ENCODE measurements at places on chromosomes 7 and 10.

DNA sequence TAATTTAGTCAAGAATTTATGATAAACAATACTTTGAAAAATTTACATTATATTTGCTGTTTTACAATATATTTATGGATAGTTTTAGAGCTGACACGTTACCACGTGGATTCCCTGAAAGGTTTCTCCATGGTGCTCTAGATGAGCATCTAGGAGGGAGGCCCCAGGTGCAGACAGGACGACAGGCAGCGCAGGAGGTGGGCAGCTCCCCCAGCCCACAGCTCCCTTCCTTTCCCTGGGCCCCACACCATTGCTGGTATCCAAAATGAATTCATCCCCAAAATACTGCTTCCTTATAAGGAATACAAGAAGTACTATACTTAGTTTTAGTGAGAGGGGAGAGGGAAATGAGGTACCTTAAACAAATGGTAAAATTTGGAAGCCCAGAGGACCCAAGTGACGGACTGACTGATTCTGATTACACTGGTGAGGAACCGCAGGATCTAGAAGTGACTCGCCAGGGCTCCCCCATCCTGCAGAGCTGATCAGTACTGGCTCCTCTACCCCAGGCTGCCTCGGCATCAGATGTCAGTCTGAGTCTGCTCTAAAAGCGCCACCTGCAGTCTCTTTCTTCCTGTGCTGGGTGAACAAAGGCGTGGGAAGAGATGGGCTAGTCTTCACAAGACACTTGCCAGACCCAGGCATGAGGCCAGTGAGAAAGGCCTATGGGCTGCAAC lies 89.2 kb downstream of the DLG5 start:
- peaks cover 10% of the 10 kb centered on the region for H3K4me1 ChIP-seq
- H3K27ac ChIP-seq, result peak overlapping the region; percentile 73
- H3K27me3 ChIP-seq, result no peaks in the 10 kb centered on the region
- peaks cover 100% of the 10 kb centered on the region for H3K36me3 ChIP-seq
- H3K4me3 ChIP-seq, result no peak overlapping the region
- DNase-seq, result peak; percentile 39

DNA sequence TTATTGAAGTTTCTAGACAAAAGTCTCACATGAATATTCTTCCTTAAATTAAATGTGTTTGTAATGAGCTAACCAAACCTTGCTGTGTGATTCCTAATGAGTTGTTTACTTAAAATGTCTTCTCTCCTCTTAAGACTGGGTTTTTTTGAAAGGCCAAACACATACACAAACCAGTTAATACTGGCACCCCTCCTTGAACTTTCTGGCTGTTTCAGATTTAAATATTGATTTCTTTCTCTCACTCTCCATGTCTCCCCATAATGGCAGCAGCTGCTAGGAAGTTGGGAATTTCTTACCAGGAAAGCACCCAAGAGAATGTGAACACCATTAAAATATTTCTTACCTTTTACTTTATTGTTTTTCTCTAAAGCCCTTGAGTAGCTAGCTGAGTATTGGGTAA lies 11.4 kb upstream of the PTN start:
- H3K27me3 ChIP-seq, result peaks cover 33% of the 10 kb centered on the region
- H3K36me3 ChIP-seq, result no peaks in the 10 kb centered on the region
- no peak for DNase-seq
- no peaks in the 10 kb centered on the region for H3K4me1 ChIP-seq

DNA sequence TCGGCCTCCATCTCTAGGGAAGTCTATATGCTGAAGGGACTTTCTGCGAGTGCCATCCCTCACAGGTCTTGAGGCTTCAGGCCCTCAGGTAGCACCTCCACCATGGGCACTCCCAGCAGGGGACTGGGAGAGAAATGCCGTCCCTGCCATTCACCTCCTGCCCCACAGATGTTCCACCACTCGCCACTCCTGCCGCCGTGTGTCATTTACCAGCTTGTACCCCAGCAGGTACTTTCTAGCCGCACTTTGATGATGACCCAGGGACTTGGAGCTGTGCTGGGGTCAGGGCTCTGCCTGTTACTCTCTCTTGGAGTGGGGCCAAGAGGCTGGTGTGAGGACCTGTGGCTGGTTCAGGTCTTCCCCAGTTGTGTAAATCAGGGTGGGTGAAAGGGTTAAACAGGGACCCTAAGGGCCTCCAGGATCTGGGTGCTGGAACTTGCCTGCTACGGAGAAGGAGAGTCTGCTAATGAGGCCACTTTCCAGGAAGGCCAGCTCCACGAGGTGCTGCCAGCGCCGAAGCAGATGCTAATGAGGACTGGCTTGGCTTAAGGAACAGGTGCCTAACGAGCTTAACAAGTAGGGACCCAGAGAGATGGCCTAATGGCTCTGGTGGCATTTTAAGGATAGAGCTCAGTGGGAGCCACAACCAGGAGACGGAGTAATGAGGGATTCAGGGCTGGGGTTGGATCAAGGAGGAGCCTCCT lies 32.4 kb downstream of the CRHR2 start:
- H3K27ac ChIP-seq, result no peak overlapping the region
- H3K27me3 ChIP-seq, result no peaks in the 10 kb centered on the region
- H3K4me1 ChIP-seq, result no peaks in the 10 kb centered on the region
- DNase-seq, result no peak

DNA sequence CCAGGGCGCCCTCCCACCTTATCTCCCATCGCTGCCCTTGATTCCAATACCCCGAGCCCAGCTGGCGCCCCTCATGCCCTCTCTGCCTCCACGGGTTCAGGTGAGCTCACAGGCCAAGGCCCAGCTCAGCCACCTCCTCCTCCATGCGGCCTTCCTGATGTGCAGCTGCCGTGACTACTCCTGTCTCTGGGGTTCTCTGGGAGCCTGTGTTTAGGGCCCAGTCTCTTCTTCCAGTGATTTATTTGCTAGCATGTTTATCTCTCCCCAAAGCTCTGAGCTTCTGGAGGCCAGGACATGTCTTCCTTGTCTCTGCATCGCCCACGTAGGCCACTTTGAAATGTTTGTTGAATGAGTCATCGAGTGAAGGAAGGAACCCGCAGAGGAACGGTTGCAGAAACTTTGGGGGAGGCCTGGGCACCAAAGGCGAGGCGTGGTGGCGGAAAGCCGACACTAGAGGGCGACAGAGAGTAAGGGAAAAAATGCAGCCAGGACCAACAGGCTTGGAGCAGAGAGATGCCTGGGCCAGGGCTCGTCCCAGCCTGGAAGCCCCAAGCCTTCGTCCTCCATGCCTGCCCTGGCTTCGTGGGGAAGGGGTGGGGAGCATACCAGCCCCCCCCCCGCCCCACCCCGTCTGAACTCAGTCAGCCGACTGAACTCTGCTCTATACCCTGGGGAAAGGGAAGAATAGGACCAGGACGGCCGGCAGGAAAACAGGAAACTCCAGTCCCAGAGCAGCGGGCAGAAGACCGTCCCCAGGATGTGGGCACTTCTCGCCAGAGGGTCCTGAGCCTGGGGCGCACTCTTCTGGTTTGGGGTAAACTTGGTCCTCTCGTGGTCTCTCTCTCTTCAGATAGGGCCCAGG lies 10.9 kb upstream of the HSPB1 start:
- peak overlapping the region; percentile 84 for H3K27ac ChIP-seq
- peak overlapping the region; percentile 29 for H3K4me3 ChIP-seq
- peaks cover 41% of the 10 kb centered on the region for H3K4me1 ChIP-seq
- no peaks in the 10 kb centered on the region for H3K27me3 ChIP-seq
- peak; percentile 99 for DNase-seq

DNA sequence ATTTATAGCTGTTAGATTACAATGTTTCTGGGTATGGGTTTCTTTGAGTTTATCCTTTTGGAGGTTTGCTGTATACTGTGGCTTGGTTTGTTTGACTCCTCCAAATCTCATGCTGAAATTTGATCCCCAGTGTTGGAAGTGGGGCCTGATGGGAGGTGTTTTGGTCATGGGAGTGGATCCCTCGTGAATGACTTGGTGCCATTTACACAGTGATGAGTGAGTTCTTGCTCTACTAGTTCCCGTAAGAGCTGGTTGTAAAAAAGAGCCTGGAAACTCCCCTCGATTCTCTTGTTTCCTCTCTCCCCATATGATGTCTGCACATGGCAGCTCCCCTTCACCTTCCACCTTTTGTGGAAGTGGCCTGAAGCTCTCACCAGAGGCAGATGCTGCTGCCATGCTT lies 324.1 kb downstream of the C7orf25 start:
- H3K36me3 ChIP-seq, result no peaks in the 10 kb centered on the region
- DNase-seq, result no peak
- peaks cover 7% of the 10 kb centered on the region for H3K4me1 ChIP-seq
- H3K27me3 ChIP-seq, result no peaks in the 10 kb centered on the region

DNA sequence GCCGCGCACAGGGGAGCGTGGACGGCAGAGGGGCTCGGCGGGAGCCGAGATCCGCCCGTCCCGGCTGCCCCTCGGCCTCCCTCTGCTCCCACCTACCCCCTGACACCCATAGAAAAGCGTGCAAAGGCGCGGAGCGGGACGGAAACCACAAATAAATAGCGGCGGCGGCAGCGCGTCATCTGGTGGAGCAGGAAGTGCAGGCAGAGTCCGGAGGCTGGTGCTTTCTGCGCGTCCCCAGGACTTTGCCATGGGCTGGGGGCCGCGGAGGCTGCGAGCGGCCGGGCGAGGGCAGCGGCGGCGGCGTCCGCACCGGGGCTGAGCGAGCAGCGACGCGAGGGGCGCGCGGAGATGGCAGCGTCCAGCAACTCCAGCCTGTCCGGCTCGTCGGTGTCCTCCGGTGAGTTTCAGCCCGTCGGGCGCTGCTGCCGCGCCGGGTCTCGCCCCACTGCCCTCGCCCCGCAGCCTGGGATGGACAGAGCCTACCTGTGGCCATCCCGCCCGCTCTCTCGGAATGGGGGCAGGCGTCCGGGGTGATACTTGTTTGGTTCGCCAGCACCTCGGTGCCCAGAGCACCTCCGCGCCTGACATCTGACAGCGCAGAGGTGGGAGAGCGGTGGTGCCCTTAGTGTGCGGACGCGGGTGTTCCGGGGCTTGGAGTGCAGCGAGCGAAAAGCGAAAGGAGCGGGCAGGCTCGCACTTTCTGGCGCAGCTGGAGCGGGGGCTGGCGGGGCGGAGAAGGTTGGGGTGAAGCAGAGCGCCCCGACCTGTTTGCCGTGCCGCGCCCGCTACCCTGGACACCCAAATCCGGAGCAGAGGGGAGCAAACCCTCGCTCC lies at the start of gene CHN2:
Gene CHN2 (plus strand): TSS at position 182 of the 834 bp plus-strand sequence.
- H3K27me3 ChIP-seq, result no peaks in the 10 kb centered on the region
- no peaks in the 10 kb centered on the region for H3K4me1 ChIP-seq
- DNase-seq, result peak; percentile 55
- peak within 1 kb of the TSS; percentile 75 for H3K4me3 ChIP-seq

DNA sequence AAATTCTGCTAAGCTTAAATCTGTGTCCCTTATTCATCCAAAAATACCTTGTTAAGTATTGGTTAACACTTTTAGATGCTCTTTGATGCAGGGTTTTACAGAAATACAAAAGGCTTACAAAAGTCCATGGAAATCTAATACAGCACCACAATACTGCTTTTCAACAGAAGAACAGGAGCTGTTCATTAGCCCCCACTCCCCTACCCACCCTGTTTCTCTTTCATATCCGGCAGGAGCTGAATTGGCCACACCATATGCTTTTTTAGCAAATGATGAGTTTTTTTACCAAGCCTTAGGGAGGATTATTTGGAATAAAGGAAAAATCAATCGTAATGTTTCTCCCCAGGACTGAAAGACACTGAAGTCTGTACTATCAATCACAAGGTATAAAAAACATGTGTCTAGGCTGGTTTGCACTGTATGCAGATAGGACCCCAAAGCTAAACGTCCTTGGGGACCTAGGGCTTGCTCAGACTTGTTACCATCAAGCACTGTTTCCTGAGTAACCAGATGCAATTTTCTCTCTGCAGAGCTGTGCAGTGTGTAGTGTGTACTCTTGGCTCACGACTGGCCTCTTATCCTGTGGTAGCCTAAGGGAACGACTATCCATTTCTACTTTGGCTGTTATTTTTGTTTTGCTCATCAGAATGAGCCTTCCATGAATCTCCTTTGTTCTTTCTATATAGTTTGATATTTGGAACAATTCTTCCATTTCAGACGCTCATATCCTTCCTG lies 143.3 kb upstream of the LRGUK start:
- H3K4me1 ChIP-seq, result no peaks in the 10 kb centered on the region
- no peaks in the 10 kb centered on the region for H3K27me3 ChIP-seq
- H3K36me3 ChIP-seq, result no peaks in the 10 kb centered on the region
- H3K4me3 ChIP-seq, result no peak overlapping the region
- H3K27ac ChIP-seq, result no peak overlapping the region
- no peak for DNase-seq

- H3K4me1 ChIP-seq, result no peaks in the 10 kb centered on the region
- peaks cover 10% of the 10 kb centered on the region for H3K27me3 ChIP-seq
- no peak for DNase-seq
- no peaks in the 10 kb centered on the region for H3K36me3 ChIP-seq
Measured at GRCh38 chr7:15582773-15583172, 21.0 kb upstream of the AGMO start.

- no peak overlapping the region for H3K4me3 ChIP-seq
- peak overlapping the region; percentile 85 for H3K27ac ChIP-seq
- H3K36me3 ChIP-seq, result no peaks in the 10 kb centered on the region
- peaks cover 15% of the 10 kb centered on the region for H3K4me1 ChIP-seq
- DNase-seq, result peak; percentile 85
Measured at GRCh38 chr10:3740157-3740871, 44.7 kb downstream of the KLF6 start.

DNA sequence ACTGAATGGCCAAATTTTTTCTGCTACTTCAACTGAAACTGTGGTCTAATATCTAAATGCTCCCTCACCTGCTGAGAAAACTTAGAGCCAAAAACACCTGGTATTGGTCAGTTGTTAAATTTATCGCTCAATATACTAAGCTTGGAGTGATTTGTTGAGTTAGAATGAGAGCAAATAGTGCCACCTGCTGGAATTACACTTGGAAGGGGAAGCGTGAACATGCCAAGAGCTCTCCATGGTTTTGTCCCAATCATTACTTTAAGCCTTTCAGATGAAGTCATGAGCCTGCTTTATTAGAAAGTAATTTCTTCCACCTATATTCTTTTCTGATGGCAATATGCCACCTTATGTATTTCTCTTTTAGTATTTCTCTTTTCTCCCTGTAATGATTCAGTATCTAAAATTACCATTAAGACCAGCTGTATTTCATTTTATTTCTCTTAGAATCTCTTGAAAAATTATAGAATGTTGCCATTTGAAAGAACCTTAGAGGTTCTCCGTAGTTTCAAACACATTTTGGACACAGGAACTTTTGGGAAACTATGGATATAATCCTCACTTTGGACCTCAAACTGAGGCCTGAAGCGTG lies 447.8 kb upstream of the C7orf33 start:
- DNase-seq, result peak; percentile 59
- no peaks in the 10 kb centered on the region for H3K4me1 ChIP-seq
- no peak overlapping the region for H3K27ac ChIP-seq
- no peak overlapping the region for H3K4me3 ChIP-seq

GRCh38 chr7:137373507-137373906 lies 30.0 kb upstream of the PTN start:
- peaks cover 49% of the 10 kb centered on the region for H3K27me3 ChIP-seq
- DNase-seq, result no peak
- H3K27ac ChIP-seq, result no peak overlapping the region
- no peaks in the 10 kb centered on the region for H3K36me3 ChIP-seq
- H3K4me1 ChIP-seq, result no peaks in the 10 kb centered on the region
